Activated naive CD4-positive, alpha-beta T cell treated with anti-CD3 and anti-CD28 coated beads, Interleukin-2, amount 50 U/mL, for 72 hours (primary cell): ENCODE measurements at places on chromosomes 16 and 17. TPM values are rescaled to one million over a fixed set of nuclear protein-coding genes. Genes with fewer than 3 reads are reported as not detected.
A peak's percentile ranks its signal among the peaks of the same experiment; 100 is the strongest.

The MPP3 gene
- total RNA-seq: not detected

GRCh38 chr16:65916995-65917394 is 449.5 kb upstream of the CDH5 start:
- DNase-seq: no peak

The EPX gene
- total RNA-seq: not detected

GRCh38 chr16:72126429-72126765 is 32.8 kb downstream of the DHX38 start:
- no peak for DNase-seq

DNA sequence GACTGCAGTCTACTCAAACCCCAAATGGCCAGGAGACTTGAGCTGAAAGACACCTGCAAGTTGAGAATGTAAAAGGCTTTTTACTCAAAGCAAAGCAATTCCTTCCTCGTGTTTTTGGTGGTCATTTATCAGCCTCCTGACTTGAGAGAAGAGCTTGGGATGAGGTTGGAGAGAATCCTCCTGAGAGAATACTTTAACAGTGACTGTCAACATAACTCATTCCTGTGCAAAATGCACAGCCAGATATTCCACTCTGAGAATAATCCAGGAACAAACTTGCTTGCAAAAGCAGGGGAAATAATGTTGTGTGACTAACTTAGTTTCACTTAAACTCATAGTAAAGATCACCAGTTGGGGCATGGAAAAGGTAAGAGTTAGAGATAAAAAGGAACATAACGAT is 53.4 kb downstream of the SNTB2 start:
- no peak for DNase-seq

The DPEP3 gene
- 0.23 TPM for total RNA-seq

- no peak for DNase-seq
Observed at GRCh38 chr16:47262938-47263337, 119.2 kb upstream of the NETO2 start.

The DCAF7 gene
- total RNA-seq: 111 TPM

The GLP2R gene
- not detected for total RNA-seq

DNA sequence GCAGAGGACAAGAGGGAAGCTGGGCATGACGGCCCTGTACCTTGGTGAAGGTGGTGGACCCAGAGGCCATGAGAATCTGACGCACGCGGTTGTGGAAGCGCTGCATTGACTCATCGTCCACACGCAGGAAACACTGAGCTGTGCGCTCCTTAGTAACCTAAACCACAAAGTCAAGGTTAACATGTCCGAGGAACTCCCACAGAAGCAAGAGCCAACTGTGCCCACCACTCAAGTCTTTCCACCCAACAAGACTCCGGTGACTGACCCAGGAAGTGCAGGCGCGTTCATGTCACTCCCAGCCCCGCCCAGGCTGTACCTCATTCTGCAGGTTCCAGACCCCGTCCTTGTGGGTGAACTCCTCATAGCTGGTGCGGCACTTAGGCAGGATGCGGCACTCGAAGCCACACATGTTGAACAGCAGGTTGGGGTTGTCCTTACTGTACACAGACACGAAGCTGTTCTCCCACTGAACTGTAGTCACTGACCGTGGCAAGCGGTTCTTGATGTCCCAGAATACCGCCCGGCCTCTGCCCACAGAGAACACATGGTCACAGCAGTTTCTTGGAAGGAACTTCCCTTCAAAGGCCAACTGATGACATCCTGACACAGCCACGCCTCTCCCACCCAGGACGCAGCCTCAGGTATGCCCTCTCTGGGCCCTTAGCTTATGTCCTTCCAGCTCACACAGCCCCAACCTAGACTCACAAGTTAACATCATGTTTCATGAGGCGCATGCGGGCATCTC is 11.5 kb downstream of the PRPF8 start:
- no peak for DNase-seq

DNA sequence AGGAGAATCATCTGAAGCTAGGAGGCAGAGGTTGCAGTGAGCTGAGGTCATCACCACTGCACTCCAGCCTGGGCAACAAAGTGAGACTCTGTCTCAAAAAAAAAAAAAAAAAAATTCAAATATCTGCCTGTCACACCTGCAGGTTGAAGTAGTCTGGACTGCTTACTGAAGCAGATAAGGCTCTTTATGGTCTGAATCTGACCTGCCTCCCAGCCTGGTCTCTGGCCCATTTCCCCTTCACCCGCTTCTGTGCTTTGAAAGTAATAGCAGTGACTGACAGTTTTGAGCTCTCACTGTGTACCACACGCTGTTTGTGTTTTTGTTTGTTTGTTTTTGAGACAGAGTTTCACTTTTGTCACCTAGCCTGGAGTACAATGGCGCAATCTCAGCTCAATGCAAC is 5.8 kb downstream of the SEZ6L2 start:
- no peak for DNase-seq

GRCh38 chr17:72631949-72632684 is 460.4 kb downstream of the SLC39A11 start:
- DNase-seq: no peak

DNA sequence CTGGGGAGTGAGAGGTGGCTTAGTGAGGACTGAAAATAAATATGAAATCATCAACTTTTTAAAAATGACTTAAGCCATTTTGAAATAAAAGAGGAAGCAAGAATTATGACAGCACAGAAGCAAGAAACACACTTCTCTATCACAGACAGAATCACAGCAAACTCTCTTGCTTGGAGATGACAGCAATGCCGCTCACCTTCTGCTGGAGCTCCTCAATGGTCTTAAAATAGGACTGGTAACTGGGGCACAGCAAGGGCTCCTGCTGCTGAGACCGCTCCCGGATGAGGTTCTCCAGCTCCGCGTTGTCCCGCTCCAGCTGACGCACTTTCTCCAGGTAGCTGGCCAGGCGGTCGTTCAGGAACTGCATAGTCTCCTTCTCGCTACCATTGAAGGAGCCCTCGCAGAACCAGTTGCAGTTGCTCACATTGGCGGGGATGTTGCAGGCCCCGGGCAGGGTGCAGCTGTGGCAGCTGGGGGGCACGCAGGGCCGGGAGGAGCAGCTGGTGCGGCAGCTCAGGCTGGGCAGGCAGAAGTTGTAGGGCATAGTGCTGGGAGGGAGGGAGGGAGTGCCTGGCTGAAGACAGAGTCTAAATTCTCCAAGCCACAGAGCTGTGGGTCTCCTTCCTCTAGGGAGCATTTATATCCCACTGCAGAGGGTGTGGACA is at the start of gene KRT31:
TSS of gene KRT31 (minus strand) at position 613 of the 665 bp plus-strand sequence. CDS start at position 544, 69 bp downstream.
- no peak for DNase-seq

GRCh38 chr16:85641776-85642176 is 28.7 kb downstream of the GSE1 start:
- DNase-seq: no peak

GRCh38 chr16:17159617-17160016 is 311.1 kb downstream of the XYLT1 start:
- no peak for DNase-seq

The ABCA8 gene
- not detected for total RNA-seq

DNA sequence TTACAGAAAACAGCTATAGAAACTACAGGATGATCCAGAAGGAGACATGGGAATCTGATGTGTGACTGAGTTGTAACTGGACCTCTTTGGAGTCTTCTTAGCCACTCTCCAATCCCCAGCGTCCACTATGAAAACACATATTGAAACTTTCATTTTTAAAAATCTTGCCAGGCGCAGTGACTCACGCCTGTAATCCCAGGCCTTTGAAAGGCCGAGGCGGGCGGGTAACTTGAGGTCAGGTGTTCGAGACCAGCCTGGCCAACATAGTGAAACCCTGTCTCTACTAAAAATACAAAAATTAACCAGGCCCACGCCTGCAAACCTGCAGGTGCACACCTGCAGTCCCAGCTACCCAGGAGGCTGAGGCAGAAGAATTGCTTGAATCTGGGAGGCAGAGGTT is 53.3 kb downstream of the HIC1 start:
- DNase-seq: no peak

- DNase-seq: no peak
Observed at GRCh38 chr16:82761236-82761635, 134.5 kb downstream of the CDH13 start.

DNA sequence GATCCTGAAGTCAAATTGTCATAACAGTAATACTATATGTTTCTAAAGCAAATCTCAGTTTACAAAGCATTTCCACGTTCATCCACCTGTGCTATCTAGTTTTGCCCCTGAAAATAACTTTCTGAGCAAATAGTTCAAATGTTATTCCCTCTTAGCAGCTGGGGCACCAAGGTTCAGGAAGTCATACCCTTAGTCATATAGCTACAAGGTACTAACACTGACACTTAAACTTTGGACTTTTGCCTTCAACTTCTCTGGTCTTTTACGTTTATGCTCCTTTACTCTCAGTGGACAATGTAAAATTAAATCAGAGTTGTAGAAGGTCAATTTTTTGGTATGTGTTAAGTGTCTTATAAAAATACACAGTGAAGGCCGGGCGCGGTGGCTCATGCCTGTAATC is 33.0 kb downstream of the COX11 start:
- DNase-seq: no peak

The EFNB3 gene
- total RNA-seq: not detected

DNA sequence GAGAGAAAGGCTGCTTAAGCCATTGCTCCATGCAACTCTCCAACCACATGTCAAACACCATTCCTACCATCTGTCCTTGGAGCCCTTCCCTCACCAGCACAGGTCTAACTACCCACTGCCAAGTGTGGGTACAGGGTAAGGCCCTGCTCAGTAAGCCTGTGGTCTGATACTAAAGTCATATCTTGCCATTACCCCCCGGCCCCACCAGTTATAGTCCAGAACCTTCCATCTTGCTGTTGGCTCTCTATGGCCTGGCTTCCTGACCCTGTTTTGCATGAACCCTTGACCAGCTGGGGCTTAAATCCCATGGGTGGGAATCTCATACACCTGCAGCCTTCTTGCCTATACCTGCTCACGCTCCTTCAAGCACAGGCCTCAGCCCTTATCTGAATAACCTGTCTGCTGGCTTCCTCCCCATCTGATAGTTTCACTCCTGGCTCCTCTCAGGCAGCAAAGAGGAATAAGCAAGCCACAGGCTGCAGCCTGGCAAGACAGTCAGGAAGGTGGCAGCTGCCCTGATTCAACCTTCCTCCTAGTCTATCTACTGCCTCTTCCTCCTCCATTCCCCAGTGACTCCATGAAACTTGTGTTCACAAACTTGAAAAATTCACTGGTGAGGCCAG is 64.1 kb downstream of the ZFHX3 start:
- no peak for DNase-seq

The ABCC12 gene
- total RNA-seq: not detected

- peak; percentile 69 for DNase-seq
Observed at GRCh38 chr17:5500589-5501391, 14.4 kb downstream of the MIS12 start.

- DNase-seq: no peak
Observed at GRCh38 chr16:27114006-27114405, 47.3 kb downstream of the C16orf82 start.

- no peak for DNase-seq
Observed at GRCh38 chr16:77868052-77868451, 79.7 kb downstream of the VAT1L start.

The CDC42EP4 gene
- total RNA-seq: 1.1 TPM

The TMC5 gene
- not detected for total RNA-seq

DNA sequence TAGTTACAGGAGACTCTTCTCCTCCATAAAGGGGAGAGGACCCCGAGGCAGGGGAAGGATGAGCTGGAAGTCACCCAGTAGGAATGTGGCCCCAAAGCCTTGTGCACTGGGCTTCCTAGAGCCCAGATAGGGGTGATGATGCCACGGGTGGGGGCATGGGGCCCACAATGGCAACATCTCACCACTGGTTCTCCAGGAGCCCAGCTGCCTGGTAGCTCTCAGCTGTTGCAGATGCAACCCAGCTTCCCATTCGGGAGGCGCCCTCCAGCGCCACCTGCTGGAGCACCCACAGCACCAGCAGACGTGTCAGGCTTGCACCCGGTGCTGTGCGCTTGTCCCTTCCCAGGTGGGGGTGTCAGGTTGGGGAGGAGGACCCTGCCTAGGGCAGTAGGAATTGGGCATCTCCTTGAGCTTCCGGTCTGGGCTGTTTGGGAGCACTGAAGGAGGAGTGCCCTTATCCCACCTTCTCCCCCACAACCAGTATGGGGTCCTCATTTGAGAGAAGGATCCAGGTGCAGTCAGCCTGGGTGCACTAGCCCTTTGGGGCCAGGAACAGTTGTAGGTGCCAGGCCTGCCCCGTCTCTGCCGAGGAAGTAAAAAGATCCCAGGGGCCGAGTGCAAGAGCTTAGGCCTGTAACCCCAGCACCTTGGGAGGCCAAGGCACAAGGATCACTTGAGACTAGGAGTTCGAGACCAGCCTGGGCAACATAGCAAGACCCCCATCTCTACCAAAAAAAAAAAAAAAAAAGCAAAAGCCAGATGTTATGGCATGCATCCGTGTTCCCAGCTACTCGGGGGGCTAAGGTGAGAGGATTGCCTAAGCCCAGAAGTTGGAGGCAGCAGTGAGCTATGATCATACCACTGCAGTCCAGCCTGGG is 14.4 kb downstream of the CDIPT start:
- DNase-seq: peak; percentile 86

The TEKT3 gene
- not detected for total RNA-seq

The LGALS9 gene
- 71.5 TPM for total RNA-seq

- no peak for DNase-seq
Observed at GRCh38 chr16:58252716-58253115, 42.1 kb downstream of the PRSS54 start.

The GCGR gene
- total RNA-seq: not detected

GRCh38 chr17:68908045-68908444 is 47.1 kb downstream of the ABCA8 start:
- DNase-seq: no peak

GRCh38 chr16:79777679-79778078 is 177.1 kb upstream of the MAF start:
- no peak for DNase-seq

The PLEKHG4 gene
- total RNA-seq: 9.5 TPM

- peak; percentile 30 for DNase-seq
Observed at GRCh38 chr16:50025537-50025931, 509 bp downstream of the CNEP1R1 start.

The EPOP gene
- 31.3 TPM for total RNA-seq

- peak; percentile 93 for DNase-seq
Observed at GRCh38 chr17:28318759-28319597, at the start of gene TMEM97. TSS of gene TMEM97 (plus strand) at chr17:28319200. CDS start at chr17:28319240, 40 bp downstream.

The CD2BP2 gene
- total RNA-seq: 57.3 TPM

The CD300LG gene
- not detected for total RNA-seq

DNA sequence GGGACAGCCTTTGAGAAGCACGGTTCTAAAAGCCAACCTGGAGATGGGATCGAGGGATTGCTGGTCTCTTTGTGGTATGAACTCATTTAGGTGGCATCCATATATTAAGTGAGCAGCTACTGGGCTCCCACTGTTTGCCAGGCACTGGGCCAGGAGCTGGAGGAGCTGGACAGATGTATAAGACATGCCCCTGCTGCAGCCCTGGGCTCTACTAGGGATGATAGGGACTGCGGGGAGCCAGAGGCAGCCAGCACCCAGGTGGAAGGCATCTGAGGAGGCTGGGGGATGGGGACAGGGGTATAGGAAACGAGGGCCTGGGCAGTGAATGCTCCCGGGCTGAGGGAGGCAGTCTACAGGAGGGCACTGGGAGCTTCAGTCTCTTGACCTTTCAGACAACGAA is 53.0 kb upstream of the MEAK7 start:
- no peak for DNase-seq

DNA sequence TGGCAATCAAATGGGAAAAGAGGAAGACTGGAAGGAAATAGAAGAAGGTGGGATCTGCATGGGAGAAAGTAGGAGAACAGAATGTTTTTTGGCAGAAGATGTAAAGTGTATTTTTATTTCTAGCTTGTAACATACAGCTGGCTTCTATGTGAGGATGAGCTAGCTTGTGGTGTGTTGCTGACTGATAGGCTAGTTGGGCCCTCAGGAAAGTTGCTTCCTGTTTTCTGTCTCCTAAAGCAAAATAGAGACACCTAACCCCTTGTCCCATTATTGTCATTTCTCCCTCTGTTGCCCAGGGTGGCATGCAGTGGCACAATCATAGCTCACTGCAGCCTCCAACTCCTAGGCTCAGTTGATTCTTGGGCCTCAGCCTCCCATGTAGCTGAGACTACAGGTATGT is 15.9 kb downstream of the TNRC6A start:
- DNase-seq: no peak
